ENCODE measurements at places on chromosomes 3 and 15.

GRCh38 chr3:58167431-58168351 is 43.1 kb downstream of the DNASE1L3 start:
- peak; percentile 46 for DNase-seq

DNA sequence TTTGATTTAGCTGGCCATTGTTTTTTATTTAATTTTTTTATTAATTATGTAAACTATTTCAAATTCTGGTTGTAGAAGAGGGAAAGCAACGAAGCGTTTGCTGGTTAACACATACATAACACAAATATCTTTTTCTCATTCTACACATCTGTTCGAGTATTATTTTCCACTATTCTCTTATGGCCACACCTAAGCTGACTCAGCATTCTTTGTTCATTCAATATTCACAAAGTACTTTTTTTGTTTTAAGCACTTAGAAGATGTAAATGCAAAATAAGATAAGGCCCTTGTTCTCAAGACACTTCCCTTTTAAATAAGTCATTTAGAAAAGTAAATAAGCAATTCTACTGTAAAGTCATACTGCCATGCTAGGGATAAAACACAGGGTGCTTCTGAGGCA is 45.4 kb downstream of the CADM2 start:
- DNase-seq = no peak

- no peak for DNase-seq
Measured at GRCh38 chr15:51253366-51253765, 85.0 kb downstream of the CYP19A1 start.

DNA sequence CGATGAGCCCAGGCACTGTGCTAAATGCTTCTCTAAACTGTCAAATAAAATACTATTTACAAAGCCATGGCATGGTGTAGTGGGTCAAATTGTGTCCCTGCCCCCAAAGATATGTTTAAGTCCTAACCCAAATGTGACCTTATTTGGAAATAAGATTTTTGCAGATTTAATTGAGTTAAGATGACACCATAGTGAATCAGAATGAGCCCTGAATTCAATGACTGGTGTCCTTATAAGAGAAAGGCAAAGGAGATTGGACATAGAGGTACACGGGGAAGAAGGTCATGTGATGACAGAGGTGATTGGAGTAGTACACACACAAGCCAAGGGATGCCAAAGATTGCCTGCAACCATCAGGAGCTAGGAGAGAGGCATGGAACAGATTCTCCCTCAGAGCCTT is 121.6 kb upstream of the VEPH1 start:
- DNase-seq = no peak

- no peak for DNase-seq
Measured at GRCh38 chr15:96358001-96358801, 27.7 kb downstream of the NR2F2 start.

- no peak for DNase-seq
Measured at GRCh38 chr3:41188306-41188705, 11.0 kb upstream of the CTNNB1 start.
